ENCODE measurements at places on chromosomes 13 and 19.
A peak's percentile ranks its signal among the peaks of the same experiment; 100 is the strongest.

DNA sequence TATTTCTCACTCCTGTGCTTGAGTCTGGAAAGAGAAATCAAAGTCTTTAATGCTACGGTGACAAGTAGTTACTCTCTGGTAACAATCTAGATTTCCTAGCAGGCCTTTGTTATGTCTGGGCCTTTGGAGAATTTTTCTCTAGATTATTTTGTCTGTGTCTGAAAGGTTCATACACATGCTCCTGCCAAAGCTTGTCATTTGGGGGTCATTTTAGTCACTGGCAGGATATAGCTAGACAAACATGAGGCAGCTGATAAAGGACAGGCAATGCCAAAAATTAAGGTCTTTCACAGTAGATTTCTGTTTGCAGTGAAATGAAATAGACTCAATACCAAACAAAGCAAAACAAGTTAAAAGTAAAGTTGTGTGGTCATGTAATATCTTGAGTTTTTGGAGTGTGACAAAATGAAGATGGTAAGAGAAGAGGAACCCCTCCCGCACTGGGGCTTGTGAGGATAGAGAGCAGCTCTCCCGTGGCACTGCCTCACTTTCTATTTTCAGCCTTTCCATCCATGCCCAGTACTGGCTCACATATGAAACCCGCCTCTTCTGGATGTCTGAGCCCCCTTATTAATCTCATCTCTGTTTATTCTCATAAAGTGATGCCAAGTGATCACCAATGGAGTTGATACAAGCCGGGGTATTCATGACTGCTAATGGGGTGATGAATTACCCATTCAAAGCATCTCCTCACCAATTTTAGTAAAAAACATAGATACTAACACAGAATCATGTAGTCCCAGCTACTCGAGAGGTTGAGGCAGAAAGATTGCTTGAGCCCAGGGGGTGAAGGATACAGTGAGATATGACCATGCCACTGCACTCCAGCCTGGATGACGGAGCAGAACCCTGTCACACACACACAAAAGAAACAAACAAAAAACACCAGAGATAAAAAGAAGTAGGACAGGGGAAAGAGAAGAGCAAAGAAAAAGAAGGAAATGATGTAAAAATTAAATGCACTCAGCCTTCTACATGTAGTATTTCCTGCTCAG lies 389.3 kb downstream of the FGF14 start:
- no peaks in the 10 kb centered on the region for H3K27me3 ChIP-seq
- H3K27ac ChIP-seq: no peak overlapping the region
- no peaks in the 10 kb centered on the region for H3K36me3 ChIP-seq

- no peak for DNase-seq
- no peaks in the 10 kb centered on the region for H3K4me1 ChIP-seq
- H3K27ac ChIP-seq: no peak overlapping the region
- H3K4me3 ChIP-seq: no peak overlapping the region
Observed at GRCh38 chr19:58319241-58319640, 7.6 kb upstream of the ZSCAN22 start.

DNA sequence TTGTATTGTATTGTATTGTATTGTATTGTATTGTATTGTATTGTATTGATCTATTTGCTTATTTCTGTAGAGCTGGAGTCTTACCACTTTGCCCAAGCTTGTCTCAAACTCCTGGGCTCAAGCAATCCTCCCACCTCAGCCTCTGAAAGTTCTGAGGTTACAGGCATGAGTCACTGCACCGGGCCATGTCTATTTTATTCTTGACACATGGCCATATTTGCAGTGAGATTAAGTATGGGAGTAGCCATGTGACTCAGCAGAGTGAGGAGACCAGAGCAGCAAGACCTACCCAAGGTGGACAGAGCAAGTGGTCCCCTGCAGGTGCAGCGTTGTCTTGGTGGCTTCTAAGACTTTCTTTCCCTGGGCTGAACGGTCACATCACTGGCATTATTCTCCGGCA lies 49.1 kb upstream of the UBAC2 start:
- no peaks in the 10 kb centered on the region for H3K27me3 ChIP-seq
- no peak for DNase-seq
- no peaks in the 10 kb centered on the region for H3K36me3 ChIP-seq
- no peaks in the 10 kb centered on the region for H3K4me1 ChIP-seq
- no peak overlapping the region for H3K27ac ChIP-seq

DNA sequence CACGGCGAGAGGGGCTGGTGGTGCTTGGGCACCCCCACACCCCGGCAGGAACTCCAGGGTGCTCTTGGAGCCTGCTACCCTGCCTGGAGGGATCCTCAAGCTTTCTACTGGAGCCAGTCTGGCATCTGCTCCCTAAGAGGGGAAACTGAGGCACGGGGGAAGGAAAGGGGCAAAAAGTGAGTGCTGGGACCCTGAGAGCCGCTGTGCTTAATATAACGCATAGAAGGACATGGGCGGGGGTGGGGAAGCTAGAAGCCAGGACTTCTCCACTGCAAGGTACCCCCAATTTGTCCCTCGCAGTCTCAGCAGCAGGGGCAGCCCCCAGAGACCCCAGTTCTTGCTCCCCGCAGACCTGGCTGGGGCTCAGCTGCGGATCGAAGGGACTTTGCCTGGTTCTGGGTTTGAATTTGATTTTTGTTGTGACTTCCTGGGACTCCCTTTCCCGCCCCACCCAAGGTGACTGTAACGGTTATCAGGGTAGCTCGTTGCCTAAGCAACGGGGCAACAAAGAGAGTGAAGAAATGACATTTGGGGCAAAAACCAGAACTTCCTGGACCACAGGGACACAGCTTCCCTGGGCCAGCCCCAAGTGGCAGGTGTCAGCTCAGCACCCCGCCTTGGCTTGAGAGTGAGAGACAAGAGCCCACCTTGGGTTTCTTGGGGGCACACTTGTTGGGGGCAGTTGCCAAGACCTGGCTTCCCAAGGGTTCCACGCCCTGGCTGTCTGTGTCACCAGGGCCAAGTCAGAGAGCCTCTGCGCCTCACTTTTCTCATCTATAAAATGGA lies 638 bp downstream of the ADGRE5 start:
- DNase-seq: peak; percentile 86
- peak overlapping the region; percentile 51 for H3K4me3 ChIP-seq
- no peaks in the 10 kb centered on the region for H3K4me1 ChIP-seq
- H3K27me3 ChIP-seq: no peaks in the 10 kb centered on the region
- H3K27ac ChIP-seq: peak overlapping the region; percentile 77
- no peaks in the 10 kb centered on the region for H3K36me3 ChIP-seq

DNA sequence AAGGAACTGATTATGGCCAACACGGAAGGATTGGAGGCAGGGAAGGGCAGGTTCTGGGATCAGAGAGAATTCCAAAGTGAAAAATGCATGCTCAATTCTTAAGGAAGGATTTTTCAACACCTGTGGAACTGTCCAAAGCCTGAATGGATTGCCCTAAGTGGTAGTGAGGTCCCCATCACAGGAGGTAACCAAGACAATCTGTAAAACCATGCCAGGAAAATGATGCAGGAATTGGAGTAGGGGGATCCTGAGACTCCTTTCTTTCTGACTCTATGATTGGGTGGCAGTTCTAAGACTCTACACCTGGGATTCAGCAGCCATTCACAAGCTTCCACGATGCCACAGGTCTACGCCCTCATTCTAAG lies 56.5 kb upstream of the ZNRF4 start:
- H3K27me3 ChIP-seq: peaks cover 14% of the 10 kb centered on the region
- no peak overlapping the region for H3K4me3 ChIP-seq
- H3K4me1 ChIP-seq: no peaks in the 10 kb centered on the region
- H3K36me3 ChIP-seq: no peaks in the 10 kb centered on the region
- no peak overlapping the region for H3K27ac ChIP-seq
- no peak for DNase-seq

DNA sequence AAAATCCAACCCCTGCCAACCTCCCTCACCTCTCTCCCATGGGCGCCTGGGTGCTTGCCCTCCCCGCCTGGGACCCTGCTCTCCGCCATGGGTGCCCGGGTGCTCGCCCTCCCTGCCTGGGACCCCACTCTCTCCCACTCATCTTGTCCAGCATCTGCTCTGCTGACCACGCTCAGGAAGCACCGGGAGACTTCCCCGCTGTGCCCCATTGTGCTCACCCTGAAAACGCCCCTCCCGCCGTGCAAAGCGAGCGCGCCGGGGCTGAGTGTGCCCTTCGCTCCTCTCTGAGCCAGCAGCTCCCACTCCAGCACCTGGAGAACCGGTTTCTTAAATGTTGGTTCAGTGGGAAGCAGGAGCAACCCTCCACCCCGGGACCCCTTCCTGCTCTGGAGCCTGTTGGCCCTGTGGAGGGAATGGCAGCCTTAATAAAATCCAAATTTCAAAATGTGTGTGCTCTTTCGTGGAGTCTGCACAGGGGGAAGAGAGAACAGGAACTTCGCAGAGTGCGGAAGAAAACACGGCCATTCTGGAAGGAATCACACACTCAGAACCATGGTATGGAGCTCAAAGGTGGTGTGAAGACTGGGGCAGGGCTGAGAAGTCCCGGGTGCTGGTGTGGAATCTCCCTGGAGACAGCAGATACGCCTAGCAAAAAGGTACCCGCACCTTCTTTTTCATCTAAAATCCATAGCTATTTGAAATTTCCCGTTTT lies 23.1 kb upstream of the CDC16 start:
- H3K36me3 ChIP-seq: no peaks in the 10 kb centered on the region
- no peak overlapping the region for H3K4me3 ChIP-seq
- no peak overlapping the region for H3K27ac ChIP-seq
- DNase-seq: no peak

DNA sequence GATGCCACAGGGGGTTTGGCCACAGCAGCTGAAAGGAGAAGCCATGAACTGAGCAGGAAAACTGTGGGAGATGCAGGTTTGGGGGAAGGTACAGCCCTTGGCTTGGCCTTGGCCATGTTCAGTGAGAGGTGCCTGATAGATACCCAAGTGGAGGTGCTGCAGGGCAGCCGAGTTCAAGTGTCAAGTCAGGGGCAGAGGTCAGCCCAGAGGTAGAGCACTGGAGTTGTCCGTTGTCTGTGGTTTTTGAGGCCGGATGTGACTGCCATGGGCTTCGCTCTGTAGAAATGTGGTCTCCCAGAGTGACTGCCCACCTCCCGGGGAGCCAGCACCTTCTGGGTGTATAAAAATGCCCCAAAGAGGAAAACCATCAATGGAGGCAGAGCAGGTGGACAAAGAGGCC lies 65.3 kb downstream of the DPF1 start:
- H3K4me1 ChIP-seq: no peaks in the 10 kb centered on the region
- DNase-seq: no peak
- no peak overlapping the region for H3K4me3 ChIP-seq
- H3K27me3 ChIP-seq: no peaks in the 10 kb centered on the region

GRCh38 chr19:49889687-49890348 lies 6.9 kb downstream of the IL4I1 start:
- H3K4me1 ChIP-seq: peaks cover 5% of the 10 kb centered on the region
- peak; percentile 64 for DNase-seq
- H3K4me3 ChIP-seq: peak overlapping the region; percentile 13
- H3K27me3 ChIP-seq: peaks cover 18% of the 10 kb centered on the region
- no peak overlapping the region for H3K27ac ChIP-seq

DNA sequence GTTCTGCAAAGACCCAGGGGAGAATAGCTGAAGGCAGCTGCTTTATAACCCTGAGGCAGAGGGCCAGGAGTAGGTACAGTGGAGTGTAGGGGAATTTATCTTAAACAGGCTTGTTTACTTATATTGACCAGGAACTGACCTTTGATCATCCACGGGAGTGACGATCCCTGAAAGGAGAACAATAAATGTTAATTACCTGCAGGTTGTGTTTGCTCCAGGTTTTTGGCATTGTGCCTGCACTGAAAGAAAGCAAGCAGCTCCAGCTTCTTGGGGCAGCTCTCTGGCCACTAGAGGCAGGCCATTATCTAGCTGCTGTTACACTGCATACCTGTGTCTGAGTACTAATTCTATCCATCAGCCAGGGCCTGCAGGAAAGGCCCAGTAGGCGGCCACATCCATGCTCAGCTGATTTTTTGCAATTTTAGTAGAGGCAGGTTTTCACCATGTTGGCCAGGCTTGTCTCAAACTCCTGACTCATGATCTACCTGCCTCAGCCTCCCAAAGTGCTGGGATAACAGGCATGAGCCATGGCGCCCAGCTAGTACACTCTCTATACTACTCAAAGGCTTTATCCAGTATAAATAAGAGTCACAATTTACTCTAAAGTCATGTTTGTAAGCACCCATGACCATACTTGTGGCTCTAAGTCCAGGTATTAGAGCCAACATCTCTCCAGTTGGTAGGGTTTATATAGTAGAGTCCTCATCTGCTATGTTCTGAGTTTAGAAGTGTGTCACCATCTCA lies 8.5 kb upstream of the ZNF91 start:
- H3K27ac ChIP-seq: peak overlapping the region; percentile 91
- H3K4me3 ChIP-seq: no peak overlapping the region
- H3K4me1 ChIP-seq: peaks cover 76% of the 10 kb centered on the region
- no peaks in the 10 kb centered on the region for H3K36me3 ChIP-seq
- H3K27me3 ChIP-seq: no peaks in the 10 kb centered on the region
- DNase-seq: peak; percentile 99

DNA sequence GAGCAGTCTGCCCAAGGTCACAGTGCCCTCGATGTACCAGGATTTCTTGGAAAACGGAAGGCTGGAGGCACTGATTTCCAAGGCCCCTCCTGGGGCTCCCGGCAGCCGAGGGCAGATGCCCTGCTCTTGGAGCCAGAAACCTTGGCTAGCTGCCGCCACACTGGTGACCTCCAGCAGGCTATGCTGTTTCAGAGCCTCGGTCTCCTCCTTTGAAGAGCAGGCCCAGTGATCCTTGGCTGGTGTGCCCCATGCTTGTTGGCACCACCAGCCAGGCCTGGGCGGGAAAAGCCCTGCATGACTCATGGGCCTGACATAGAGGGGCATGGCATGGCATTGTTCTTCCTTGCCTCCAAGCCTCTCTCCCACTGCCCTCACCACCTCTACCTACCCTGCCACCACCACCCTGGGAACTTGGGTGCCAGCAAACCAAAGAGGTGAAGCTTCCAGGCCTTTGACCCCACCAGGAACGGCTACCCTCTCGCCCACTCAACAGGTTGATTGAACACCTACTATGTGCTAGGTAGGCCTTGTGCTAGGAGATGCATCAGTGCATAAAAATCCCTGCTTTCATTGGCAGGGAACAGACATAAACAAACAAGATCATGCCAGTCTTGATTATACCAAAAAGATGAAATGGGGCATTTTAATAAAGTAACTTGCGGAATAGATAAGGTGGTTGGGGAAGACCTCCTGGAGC lies 1.6 kb upstream of the CLEC11A start:
- no peaks in the 10 kb centered on the region for H3K4me1 ChIP-seq
- H3K27me3 ChIP-seq: peaks cover 64% of the 10 kb centered on the region
- no peak for DNase-seq
- H3K4me3 ChIP-seq: no peak overlapping the region

- DNase-seq: no peak
- H3K4me1 ChIP-seq: no peaks in the 10 kb centered on the region
- H3K27ac ChIP-seq: no peak overlapping the region
- no peaks in the 10 kb centered on the region for H3K27me3 ChIP-seq
Observed at GRCh38 chr19:55014714-55015113, 23.4 kb downstream of the GP6 start.

GRCh38 chr13:59893266-59893665 lies 270.5 kb downstream of the DIAPH3 start:
- DNase-seq: peak; percentile 39
- peaks cover 7% of the 10 kb centered on the region for H3K4me1 ChIP-seq
- H3K4me3 ChIP-seq: no peak overlapping the region
- H3K36me3 ChIP-seq: no peaks in the 10 kb centered on the region
- H3K27ac ChIP-seq: no peak overlapping the region

Data from small intestine (tissue), 16 donors.